ENCODE measurements at places on chromosomes 13 and 19.

GRCh38 chr13:100921139-100921538 lies 246.5 kb upstream of the TMTC4 start:
- no peak for DNase-seq

DNA sequence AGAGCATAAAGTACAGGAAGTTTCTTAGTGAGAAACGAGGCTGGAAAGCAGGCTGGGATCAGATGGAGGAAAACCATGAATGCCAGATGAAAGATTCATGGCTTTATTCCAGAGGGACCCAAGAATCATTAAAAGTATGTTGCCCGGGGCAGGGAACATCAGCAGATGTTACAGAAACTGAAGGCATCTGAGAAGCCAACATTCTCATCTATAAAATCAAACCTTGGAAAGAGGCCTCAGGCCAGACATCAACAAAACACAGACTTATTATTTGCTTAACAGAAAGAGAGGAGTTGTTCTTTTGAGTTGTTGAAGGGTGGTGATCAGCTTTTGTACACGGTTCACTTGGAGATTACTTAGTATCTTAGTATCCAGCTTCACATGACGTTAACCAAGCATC lies 543.6 kb downstream of the RFC3 start:
- DNase-seq: no peak

GRCh38 chr19:6532244-6532999 lies 1.6 kb downstream of the TNFSF9 start:
- peak; percentile 39 for DNase-seq

DNA sequence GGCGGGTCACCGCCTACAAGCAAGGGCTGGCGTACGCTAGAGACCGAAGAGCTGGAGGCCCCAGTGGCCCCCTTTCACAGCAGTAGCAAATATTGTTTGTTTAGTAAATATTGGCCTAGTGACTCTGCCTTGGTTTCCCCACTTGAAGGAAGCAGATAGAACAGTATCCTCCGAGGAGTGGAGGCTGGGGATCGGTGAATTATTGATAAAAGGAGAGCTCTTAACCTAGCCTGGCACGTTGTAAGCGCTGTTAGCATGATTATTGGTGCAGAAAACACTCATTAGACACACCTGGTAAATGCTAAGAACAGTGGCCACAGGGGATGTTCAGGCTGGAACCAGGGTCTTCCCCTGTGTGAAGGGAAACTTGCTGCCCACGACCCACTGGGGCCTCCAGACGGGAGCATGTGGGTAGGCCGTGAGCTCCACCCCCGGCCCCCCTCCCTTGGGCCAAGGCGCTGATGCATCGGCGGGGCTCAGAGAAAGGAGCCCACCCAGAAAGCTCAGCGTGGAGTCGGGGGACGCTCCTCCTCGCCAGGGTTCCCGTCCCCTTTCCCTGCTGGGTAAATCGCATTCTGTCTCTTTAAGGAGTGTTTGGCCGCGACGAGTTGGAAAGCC lies 2.3 kb downstream of the IER2 start:
- no peak for DNase-seq

- peak; percentile 98 for DNase-seq
Measured at GRCh38 chr19:3970808-3971598, at the start of gene DAPK3. DAPK3 (minus strand) TSS chr19:3971099; CDS start chr19:3969735, 1,364 bp downstream.

- peak; percentile 9 for DNase-seq
Measured at GRCh38 chr19:52992109-52993004, 21.4 kb upstream of the ERVV-1 start.

DNA sequence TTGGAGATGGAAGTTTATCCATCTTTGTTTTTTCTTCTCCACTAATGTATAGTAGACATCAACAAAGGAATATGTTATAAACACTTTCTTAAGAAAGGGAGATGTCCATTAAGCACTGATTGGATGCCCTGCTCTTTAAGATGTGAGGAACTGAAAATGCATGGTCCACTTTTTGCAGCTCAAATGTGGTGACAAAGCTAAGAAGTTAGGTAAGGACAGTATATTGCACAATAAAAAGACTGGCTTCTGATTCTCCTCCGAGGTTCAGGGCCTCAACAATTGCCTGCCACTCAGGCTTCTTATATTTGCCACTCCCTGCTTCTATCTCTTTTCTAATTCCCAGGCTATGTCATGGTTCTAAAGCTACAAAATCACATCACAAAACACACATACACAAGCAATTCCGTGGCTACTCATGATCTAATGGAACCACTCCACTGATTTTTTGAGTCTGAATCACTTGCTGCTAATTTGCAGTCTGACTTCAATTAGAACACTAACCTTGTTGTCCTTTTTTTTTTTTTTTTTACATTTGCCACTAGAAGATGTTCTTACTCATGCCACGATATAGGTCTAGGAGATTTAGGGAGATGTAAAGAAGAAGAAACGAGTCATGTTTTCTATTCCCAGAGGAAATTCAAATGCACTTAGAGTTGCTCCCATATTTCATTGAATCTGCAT lies 29.6 kb upstream of the TNFSF11 start:
- DNase-seq: no peak

GRCh38 chr13:42997381-42997780 lies 5.3 kb upstream of the EPSTI1 start:
- DNase-seq: no peak

- DNase-seq: no peak
Measured at GRCh38 chr19:7159105-7159933, 89.8 kb downstream of the ZNF557 start.

- DNase-seq: no peak
Measured at GRCh38 chr19:41095703-41096102, 7.5 kb downstream of the CYP2A13 start.

Data from stimulated activated naive CD8-positive, alpha-beta T cell treated with anti-CD3 and anti-CD28 coated beads, Interleukin-15, Interleukin-2, amounts not matched to agents 100 U/mL and 50 U/mL, for 24 hours (primary cell).